Esophagus muscularis mucosa (tissue), 4 donors: ENCODE measurements at places on chromosomes 2 and 18. TPM values are rescaled to one million over a fixed set of nuclear protein-coding genes. Genes with fewer than 3 reads are reported as not detected.

DNA sequence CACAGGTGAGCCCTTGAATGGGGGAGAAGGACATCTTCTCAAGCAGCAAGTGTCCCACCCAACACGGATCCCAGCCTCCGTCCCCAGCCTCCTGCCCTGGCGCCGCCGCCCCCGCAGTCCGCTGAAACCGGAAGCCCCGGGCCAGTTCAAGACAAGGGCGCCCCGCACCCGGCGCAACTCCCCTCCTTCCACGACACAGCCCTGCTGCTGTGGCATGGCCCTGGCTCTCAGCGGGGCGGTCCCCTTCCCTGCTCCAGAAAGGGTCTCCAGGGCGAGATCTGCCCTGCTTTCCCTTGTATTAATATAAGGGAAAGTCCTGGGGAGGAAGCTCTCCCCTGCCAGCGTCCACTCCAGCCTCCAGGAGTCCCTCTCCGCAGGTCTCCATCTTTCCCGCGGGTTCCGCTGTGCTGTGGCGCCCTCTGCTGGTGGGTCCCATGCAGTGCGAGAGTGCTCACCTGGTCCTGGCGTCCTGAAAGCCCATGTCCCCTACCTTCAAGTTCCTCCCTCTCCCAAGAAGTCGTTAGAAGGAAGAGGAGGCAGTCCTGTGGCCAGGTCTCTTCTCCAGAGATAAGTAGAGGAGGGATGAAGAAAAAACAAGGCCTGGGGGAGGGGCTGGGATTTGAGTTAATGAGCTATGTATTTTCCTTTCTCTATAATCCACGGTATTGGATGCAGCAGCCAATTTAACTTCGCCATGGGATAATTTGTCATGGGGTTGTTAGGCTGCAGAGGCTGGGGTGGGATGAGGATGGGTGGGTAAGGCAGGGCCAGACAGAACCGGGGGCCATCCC lies 176.0 kb downstream of the SMAD2 start:
- peak; percentile 75 for DNase-seq

DNA sequence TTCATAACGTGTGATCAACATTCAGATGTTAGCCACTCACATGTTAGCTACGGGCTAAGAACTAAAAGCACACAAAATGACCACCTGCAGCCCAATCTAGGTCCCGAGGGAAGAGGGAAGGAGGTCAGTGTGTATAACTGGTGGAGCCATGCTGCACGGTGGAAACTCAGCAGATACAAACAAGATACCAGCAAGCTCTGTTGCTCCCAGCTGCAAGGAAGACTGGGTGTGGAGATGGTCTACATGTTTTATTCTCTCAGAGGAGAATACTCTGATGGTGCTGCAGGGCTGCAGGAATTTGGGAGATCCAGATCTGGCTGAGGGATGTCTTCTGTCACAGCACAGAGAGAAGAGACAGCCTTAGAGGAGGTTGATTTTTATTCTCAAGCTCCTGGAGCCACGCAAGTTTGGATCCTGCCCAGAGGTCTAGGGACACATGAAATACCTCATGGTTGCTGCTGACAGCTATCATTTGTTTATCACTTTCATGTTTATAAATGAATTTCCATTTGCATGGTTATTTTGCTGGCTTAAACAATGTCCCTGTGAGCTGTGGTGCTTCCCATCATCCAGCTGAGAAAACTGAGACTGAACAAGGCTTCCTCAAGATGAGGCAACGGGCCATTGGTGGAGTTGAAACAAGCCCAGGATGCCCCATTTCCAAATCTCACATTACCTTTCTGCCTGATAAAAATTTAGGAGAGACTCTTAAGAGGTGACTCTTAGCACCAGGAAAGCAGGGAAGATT lies 30.9 kb downstream of the RNF144A start:
- DNase-seq: peak; percentile 84

DNA sequence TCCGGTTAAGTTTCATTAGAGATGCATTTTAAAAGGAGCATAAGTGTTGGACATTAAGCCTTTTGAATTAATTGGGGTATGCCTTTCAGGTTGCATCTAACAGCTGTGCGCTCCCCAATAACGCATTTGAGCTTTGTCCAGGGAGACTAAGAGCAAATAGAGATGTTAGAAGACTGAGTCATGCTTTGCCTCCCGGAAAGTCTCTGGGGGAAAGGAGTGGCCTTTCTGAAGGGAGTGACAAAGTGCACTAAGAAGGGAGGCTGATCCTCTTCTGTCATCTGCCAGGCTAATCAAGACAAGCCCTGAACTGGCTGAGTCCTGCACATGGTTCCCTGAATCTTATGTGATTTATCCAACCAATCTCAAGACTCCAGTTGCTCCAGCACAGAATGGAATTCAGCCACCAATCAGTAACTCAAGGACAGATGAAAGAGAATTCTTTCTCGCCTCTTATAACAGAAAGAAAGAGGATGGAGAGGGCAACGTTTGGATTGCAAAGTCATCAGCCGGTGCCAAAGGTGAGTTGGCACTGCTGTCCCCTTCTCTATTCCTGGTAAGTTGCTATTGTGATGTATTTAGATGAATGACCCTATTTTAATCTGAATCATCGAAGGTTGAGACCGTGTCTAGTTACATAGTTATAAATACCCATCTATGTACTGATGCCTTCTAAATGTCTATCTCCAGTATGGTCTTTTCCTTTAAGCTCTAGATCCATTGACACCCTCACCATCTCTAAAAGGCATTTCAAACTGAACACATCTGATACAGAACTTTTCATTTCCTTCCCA lies 12.1 kb downstream of the TTL start:
- DNase-seq: peak; percentile 26

DNA sequence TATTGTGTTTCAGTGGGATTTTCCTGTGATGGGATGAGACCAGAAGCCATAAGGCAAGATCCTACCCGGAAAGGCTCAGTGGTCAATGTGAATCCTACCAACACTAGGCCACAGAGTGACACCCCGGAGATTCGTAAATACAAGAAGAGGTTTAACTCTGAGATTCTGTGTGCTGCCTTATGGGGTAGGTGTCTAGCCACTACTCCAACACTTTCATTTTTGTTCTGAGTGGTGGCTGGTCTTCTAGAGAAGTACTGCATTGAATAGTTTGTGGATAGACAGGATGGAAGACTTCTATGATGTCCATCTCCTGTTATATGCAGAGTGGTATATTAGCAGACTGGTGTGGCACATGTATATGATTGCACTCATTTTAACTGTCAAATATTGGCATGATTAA lies 117.7 kb upstream of the IL1R2 start:
- no peak for DNase-seq

DNA sequence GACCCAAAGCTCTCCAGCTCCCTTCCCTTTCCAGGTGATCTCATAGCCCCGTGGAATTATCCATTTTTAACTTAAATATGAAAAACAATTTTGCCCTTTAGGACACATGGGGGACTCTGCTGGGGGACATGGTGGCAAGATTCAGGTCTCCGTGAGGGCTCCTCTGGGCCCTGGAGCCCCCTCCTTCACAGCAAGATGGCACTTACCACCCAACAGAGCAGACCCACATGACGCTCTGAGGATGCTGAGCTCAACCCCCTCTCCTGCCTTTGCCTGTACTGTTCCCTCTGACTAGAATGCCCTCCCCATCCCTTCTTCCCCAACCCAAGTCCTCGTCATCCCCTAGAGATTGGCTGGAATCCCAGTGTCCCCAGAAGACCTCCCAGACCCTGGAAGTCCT lies 17.2 kb downstream of the TEX51 start:
- DNase-seq: peak; percentile 74

The UPP2 gene
- not detected for total RNA-seq

The ZNF516 gene
- total RNA-seq: 40.0 TPM

The EVX2 gene
- total RNA-seq: 0.11 TPM
